NCI-H187 treated with DMSO at 0.1 percent for 48 hours (cell line): ENCODE measurements at places on chromosomes 11 and 22.

DNA sequence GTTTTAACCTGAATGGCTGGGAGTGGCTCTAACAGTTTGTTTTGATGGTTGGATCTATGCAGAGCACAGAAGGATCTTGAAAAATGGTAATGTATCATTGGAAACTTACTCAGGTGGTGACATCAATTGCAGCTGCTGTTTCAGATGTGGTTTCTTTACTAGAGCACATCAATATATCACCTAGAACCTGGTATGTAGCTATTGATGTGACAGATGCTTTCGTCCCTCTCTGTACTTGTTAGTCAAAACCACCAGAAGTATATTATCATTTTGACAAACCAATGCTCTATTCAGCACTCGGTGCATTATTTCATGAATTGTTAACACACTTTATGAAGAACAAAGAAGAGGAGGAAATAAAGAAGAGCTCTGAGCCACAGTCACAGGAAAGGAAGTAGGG is 26.6 kb upstream of the SCN3B start:
- no peak for DNase-seq

- DNase-seq = no peak
These were observed 20.7 kb downstream of the CDKN1C start for GRCh38 chr11:2864901-2865300.

DNA sequence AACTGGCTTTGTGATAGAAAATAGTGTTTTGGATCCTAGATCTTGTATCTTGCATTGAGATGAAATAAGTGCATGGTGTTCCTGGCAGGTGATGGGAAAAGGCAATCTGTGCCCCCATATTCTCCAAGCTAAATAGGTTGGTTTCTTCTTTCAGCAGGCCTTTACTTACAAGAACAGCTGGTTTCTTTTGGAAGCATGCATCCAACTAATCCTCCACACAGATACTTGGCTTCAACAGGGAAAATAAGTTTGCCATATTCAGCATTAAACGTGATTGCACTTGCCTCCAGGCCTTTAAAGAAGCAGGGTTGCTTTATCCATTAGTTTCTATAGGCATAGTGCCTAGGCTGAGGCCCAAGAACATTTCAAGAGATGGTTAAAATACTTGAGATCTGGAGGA is 59.9 kb downstream of the APIP start:
- no peak for DNase-seq

GRCh38 chr11:117768506-117768905 is 28.5 kb downstream of the DSCAML1 start:
- no peak for DNase-seq

GRCh38 chr11:28105869-28106268 is 2.1 kb downstream of the KIF18A start:
- DNase-seq = no peak

GRCh38 chr11:9574622-9575259 is 1.3 kb downstream of the WEE1 start:
- no peak for DNase-seq

- DNase-seq = no peak
These were observed 573.9 kb upstream of the CADM1 start for GRCh38 chr11:116078101-116078591.

- DNase-seq = no peak
These were observed 39.2 kb upstream of the HMGXB4 start for GRCh38 chr22:35218079-35218478.

DNA sequence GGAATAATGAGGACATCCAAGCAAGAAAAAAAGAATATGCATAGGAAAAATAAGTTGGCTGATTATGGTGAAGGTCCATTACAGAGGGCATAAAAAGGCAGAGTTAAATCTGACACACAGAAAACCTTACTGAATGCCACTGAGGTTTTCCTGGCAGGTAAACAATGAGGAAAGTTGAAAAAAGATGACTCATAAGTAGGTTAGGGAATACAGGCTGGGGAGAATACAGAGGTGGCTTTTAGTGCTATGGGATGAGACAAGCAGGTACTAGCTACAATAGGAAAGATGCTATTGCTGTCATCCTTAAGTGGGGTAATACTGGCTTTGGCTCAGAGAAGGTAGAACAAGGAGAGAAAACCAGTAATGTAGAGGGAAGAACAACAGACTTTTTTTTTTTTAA is 44.7 kb downstream of the CSTF3 start:
- no peak for DNase-seq

DNA sequence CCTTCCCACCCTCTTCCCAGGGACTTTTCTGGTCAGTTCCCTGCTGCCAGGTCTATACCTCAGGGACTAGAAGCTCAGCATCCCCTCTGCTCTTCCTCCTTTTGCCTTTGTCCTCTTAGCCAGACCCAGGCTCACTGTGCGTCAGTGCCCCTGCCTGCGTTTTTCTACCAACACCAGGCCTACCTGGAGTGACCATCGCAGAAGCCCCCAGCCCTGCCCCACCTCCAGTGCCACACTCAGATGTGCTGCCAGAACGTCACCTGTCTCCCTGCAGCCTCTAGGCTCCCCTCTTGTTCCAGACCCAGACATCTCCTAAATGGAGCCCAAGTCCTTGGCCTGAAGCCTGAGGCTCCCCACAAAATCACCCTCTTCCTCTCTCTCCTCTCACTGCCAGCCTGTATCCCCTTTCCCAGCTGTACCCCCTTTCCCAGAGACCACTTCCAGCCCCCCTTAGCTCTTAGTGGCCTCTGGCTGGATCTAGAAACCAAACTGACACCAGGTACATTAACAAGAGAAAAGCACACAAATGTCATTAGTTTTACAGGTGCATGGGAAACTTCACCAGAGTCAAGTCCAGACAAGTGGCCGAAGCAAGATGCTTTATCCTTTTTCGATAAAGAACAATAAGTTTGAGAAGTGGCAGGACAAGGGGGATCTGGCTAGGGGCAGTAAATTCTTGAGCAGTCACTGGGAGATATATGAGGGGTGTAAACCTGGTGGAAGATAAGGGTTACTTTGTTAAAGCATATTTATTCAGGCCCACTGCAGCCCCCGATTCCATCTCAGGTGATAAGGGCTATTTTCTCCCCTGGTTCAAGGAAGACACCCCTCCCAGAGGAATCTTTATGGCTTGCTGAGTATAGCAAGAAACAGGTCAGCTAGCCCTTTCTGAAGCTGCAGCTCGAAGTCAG is 61.5 kb downstream of the BCR start:
- DNase-seq = no peak

- no peak for DNase-seq
These were observed 66.5 kb downstream of the DBX1 start for GRCh38 chr11:20093775-20094174.

DNA sequence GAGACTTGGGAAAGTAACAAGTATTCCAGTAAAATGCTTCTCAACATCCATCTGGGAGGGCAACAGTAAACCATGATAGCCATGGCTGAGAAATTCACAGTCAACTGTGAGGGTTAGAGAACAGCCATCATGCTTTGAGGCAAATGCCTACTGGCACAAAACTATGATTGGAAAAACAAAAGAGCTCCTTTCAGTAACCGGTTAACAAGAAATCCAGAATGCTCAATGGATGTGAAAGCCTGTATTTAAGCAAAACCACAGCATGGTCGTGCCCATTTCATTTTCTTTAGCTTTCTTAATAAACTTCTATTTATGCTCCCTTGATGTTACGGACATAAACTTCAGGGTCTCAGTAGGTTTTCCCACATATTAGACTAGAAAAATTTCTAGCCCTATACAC is 139.5 kb downstream of the SOX6 start:
- no peak for DNase-seq

- DNase-seq = no peak
These were observed 1.0 kb upstream of the TOB2 start for GRCh38 chr22:41447435-41448188.

GRCh38 chr11:1499899-1500298 is 13.3 kb upstream of the MOB2 start:
- no peak for DNase-seq

DNA sequence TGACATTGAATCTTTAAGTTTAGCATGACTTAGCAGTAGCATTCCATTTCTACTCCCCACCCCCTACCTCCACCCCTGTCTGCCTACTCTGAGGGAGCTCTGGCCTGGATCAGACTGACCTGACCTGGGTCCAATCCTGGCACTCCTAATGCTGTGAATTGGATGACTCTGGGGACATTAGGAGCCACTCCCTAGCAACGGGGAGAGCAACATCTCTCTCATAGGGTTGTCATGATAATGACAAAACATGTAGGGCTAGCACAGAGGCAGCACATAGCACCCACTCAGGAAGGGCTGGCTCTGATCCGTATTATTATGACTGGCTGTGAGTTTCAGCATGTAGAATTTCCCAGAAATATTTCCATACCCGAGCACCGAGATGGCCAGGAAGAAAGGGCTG is 40.5 kb downstream of the CABIN1 start:
- no peak for DNase-seq

DNA sequence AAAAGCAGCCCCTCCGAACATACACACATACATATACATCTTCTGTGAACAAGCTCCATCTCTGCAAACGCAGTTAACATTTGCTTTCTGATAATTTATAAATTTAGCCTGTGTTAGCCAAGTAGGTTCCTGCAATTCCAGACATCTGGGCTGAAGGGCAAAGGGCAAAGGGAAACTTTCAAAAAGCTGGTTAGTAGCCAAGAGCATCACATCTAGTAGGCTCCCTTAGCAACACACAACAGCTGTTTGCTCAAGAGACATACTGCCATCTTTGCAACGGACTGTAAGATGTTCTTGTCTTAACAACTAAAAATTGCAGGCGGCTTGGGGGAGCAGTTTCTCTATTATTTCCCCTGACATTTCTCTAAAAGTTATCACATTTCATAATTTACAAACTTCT is 134.9 kb downstream of the RBFOX2 start:
- DNase-seq = no peak

GRCh38 chr22:48473202-48473601 is 1354.5 kb downstream of the BRD1 start:
- DNase-seq = no peak

DNA sequence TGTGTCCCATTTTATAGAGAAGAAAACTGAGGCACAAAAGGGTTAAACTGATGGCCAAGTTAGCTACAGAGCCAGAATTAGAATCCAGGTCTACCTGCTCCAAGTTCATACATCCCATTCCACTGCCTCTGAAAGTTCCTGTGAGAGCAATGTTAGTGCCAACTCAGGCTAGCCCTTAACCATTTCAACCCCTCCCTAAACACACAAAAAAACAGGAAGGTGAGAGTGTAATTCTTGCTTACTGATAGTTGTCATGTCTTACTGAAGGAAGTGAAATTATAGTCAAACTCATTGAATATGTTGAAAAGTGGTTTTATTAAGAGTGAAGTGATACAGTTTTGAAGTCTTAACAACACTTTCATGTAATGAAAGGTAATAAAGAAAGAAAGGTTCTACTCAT is 2.9 kb upstream of the E2F8 start:
- DNase-seq = no peak

DNA sequence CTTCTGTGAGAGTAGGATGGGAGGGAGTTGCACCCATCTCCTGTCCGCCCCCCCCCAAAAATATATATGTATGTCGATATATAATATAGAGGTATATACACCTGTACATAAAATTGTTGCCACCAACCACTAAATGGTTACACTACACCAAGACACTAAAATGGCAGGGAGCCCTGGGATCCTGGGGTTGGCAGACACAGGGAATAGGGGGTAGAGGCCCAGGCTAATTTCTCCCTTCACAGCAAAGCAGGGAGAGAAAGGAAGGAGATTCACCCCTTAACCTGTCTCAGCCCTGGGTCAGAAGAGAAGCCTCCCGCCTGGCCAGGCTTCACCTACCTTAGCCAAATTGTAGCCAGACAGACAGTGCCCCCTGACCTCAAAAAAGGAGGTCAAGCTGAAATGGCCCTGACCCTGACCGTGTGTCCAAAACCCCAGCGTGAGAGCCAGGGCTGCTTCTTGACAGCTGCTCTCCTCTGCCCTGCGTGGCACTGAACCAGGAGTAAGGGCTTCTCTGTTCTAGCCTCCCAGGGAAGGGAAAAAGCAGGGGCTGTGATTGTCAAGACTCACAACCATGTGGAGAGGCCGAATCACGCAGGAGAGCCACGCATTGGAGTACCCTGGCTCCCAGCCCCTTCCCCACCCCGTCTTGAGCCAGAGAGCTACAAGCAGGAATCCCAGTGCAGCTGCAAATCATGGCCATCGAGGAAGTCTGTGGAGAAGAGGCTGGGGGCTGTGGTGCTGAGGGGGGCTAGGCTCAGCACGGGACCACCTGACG is 40.5 kb downstream of the SGSM3 start:
- no peak for DNase-seq

GRCh38 chr11:75582895-75583717 is 21.1 kb downstream of the SERPINH1 start:
- no peak for DNase-seq

DNA sequence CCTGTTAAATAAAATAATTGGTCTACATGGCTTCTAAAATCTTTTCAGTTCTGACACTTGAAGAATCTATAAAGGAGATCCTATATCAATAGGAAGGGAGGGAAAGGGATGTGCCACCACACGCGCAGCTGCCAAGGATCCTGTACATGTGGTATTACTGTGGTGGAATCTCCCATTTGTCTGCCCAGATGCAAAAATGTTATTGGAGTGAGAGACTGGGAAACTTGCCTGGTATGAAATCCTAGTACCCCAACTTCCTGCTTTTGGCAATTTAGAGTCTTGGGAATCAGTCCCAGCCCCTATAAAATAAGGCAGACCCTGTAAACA is 81.9 kb upstream of the PICALM start:
- no peak for DNase-seq

DNA sequence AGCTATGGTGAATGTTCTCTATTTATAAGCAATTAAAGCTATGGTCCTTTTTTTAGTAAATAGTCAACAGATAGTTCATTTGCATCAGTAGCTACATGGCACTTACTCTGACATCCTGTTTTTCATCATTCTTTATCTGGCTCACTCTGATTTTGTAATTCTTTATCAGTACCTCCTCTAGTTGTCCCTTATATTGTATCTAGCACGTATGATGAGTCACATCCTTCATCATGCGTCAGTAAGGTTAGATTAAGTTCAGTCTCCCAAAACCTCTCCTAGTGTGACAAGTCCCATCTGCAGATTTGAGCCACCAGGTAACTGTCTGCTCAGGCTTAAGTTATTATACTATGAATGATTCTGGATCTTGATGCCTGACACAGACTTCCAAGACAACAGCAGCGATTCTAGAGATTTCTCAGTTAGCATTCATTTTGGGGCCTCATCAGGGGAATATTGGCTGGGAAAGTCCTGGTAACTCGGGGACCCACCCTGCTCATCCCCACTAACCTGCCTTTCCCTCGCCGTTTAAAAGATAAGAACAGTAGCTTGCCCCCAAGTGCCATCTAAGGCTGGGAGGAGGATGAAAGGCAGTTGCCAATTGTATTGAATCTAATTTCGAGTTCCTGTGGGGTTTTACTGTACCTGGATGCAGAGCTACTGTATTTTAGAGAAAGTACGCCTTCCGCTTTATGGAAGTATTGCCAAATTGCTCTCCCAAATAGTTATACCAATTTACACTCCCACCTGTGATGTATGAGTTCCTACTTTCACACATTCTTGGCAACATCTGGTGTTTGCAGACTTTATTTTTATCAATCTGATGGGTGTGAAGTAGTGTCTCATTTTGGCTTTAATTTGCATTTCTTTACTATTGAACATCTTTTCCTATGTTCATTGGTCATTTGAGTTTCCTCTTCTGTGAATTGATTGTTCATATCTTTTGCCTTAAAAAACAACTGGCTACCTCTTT is 55.9 kb downstream of the ZC3H12C start:
- no peak for DNase-seq
